GM03348 (cell line): ENCODE measurements at places on chromosomes 2 and 18.
A peak's percentile ranks its signal among the peaks of the same experiment; 100 is the strongest.

DNA sequence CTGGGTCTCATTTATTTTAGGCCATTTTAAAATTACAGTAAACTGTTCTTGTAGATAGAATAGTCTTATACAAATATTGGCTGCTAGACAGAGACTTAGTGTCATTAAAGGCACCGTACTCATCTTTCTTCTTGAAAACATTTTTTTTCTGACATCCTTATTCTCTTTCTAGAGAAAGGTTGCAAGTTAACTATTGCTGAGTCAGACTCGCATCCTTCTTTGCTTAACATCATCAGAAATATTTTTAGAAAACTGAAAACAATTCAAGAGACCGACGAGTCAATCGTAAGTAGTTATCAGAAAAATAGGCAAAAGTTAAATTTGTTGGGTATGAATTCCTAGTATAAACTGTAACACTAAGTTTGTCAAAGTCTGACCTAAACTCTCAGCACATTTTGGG is 72.2 kb downstream of the HNMT start:
- DNase-seq = no peak

- peak; percentile 27 for DNase-seq
Observed at GRCh38 chr18:76275727-76276313, 219.2 kb downstream of the ZNF516 start.

DNA sequence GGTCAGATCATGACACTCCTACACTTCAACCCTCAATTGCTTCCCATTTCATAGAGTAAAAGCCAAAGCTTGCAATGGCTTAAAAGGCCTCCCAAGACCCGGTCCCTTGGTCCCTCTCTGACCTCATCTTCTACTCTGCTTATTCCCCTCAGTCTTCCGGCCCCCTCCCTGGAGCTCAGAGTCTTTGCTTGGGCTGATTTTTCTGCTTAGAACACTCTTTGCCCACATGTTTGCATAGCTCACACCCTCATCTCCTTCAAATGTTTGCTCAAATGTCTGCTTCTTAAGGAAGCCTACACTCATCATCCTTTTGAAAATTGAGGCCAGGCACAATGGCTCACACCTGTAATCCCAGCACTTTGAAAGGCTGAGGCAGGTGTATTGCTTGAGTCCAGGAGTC is 65.6 kb upstream of the CAPN13 start:
- DNase-seq = no peak

- DNase-seq = no peak
Observed at GRCh38 chr2:135743860-135744259, 2.2 kb downstream of the UBXN4 start.

GRCh38 chr2:62114564-62114963 is 81.4 kb upstream of the B3GNT2 start:
- DNase-seq = no peak

DNA sequence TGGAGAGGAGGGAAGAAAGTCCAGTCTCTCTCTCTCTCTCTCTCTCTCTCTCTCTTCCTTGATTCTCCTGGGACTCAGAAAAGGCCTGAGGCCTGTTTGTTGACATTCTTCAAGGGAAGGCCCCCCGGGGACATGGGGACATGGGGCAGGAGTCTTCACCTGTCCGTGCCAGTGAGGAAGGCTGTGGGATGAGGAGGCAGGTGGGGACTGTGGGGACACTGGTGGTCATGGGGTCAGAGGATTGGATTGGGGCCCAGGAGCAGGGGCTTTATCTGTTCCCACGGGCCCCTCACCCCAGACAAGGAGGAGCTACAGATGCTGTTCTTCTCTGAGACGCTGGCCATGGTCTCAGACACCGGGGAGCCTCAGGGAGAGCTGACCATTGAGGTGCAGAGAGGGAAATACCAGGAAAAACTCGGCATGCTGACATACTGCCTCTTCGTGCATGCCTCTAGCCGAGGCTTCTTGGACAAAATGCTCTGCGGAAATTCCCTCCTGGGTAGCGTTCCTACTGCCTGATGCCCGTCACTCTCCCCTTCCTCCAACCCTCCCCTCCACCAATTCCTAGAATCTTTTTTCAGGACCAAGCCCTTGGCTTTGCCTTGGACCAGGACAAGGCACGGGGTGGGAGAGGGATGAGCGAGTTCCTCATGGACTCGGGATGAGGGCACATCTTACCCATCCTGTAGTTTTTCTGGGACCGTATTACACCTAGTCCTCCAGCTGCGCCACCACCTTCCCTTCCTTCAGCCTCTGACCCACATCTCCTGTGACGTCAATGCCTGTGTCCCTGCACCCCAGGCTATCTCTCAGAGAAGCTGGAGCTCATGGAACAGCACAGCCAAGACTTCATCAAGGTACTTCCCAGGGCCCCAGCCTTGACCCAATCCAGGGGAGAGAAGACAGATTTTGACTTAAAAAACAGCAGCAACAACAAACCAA is 850 bp downstream of the CATIP start:
- no peak for DNase-seq

DNA sequence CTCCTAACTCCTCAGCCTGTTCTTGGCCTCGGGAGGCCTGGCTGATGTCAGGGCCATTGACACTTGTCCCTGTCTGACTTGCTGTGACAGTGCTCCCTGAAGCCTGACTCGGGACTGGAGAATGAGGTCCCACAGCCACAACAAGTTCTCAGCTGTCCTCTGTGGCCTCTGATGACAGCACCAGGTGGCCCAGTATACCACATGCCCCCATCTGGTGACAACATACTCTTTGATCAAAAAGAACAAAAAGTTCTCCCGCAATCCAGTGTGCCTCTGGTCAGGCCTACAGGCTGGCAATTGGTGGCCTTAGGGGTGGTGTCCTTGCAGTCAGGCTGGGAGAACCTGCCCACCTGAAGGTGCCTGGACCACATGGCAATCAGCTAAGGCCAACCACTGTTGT is 102.6 kb downstream of the SEPTIN10 start:
- DNase-seq = no peak

DNA sequence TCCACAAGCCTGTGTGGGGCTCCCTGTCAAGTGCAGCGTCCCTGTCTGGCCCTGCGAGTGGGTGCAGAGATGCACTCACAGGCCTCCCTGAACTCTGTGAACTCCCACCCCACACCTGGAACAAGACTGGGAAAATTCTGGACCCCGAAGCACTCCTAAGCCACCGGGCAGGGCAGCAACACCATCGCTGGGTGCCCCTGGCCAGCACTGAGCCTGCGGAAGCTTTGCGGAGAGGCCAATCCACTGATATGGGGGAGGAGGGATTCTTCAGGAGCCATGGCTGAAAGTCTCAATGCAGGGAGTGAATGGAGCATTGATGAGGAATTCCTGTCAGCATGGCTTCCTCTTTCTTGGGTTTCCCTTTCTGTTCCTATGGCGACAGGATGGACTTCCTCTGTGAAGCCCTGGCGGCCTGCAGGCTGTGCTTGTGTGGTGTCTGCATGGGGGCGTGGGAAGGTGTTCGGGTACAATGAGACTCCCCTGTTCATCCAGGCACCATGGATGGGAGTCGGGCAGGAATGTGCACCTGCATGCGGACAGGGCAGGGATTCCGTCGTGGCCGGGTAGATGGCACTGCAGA is 15.1 kb downstream of the TRIB2 start:
- no peak for DNase-seq

DNA sequence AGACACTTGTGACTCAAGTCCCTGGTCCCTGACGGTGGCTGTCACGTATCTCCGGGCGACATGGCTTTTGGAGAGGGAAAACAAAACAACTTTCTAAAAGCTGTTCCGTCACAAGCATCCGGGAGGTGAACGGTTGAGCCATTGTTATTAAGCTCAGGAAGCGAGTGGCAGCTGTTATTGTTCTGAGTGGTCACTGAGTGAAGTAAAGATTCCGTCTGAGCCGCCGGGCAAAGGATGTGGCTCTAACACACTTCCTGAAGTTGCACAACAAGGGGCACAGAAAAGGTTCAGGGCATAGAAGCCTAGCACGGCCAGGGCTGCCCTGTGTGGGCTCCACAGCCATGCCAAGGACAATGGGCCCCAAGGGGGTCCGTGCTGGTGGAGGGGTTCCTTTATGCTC is 24.3 kb downstream of the INPP5D start:
- no peak for DNase-seq

- peak; percentile 36 for DNase-seq
Observed at GRCh38 chr18:28999726-29000125, 822.8 kb upstream of the CDH2 start.

- DNase-seq = no peak
Observed at GRCh38 chr2:233209117-233209532, 42.3 kb upstream of the ATG16L1 start.

DNA sequence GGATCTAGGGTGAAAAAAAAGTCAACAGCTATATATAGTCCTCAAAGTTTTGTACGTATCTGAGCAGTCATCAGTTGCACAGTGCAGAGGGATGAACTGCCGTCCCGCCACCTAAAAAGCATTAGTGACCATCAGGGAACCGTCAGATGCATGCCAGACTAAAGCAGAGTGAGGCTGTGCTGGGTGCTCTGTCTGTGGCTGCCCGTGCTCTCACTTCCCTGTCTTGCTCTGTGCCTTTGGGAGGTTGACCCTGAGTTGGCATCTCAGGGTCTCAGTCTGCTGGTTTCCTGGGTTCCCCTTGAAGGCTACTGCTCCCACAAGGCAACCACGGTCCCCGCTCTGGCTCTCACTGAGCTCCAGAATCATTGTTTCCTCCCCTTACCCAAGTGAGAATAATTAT is 11.1 kb downstream of the CLUL1 start:
- DNase-seq = no peak

DNA sequence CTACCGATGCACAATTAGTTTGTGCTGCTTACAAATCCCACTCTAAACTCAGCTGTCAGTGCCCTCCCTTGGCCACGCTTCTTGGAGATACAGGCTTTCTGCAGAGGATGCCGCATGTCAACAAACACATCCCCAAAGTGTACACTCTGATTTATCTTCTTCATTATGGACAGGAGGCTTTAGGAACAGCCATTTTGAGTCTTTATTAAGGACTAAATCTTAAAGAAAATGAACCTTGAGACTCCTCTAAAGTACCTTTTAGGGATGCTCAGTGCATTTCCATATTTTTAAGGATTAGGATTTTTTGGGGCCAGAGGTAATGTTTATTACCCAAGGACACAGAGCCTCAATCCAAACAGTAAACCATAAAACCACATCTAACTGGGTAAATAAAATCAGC is 6.0 kb downstream of the EDAR start:
- no peak for DNase-seq

GRCh38 chr2:46431481-46432235 is 47.7 kb upstream of the TMEM247 start:
- DNase-seq = peak; percentile 34

GRCh38 chr2:185802926-185803325 is 64.3 kb downstream of the FSIP2 start:
- DNase-seq = no peak

DNA sequence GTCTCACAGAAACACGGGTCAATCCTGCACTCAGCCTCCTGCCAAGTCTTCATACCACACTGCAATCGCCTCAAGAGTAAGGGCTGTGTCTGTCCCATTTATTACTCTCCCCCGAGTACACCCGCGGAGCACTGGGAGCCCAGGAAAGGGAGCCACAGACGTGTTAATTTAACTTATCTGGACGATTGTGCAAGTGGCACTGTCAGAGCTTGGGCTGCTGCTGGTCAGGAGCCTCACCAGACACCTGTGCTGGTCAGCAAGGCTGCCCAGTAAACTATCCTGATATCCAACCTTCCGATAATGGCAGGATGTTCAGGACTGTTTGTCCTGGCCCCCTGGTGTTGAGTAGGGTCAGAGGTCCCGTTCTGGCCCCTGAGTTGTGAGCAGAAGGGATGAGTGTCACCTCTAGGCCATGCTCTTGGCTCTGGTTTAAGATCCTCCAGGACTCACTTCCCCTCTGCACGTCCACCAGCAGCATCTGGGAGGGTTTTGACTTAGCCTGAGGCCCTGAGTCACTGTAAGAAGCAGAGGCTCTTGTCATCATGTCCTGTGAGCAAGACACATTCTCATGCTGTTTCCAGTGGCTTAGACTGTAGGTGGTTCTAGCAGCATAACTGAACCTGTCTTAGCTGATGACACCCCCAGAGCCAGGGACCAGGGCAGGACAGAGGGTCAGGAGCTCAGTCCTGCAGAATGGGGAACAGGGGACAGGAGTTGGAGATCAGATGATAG is 82.5 kb upstream of the ARL4C start:
- peak; percentile 29 for DNase-seq

DNA sequence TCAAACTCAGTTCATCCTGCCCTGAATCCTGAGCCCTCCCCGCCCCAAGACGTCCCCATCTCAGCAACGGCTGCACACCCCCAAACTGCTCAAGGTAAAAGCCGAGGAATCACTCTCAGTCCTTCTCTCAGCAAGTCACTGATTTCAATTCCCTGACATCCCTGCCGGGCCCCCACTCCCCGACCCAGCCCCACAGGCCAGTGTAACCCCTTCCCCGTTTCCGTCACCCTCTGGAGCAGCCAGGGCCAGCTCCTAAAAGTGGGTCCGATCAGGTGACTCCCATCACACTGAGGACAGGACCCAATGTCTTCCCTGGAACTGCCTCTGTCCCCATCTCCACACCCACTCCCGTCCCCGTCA is 20.5 kb downstream of the SNORC start:
- no peak for DNase-seq

DNA sequence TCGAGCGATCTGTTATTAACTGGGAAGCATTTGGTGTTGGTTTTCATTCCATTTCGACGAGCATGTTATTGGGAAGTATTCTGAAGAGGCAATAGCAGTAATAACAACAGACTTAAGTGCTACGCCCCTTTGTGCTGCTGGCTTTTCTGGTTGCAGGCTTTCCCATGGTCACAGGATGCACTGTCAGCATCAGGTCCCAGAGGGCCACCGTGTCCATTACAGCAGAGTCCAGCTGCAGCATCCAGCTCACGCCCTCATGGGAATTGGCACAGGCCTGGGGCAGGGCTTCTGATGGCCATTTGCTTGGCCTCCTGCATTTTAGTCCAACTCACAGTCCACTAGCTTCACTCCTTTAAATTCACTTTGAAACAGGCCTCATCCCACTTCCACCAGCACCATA is 44.4 kb downstream of the BCL2L11 start:
- DNase-seq = no peak

GRCh38 chr2:96354492-96354891 is 18.9 kb downstream of the NCAPH start:
- no peak for DNase-seq

DNA sequence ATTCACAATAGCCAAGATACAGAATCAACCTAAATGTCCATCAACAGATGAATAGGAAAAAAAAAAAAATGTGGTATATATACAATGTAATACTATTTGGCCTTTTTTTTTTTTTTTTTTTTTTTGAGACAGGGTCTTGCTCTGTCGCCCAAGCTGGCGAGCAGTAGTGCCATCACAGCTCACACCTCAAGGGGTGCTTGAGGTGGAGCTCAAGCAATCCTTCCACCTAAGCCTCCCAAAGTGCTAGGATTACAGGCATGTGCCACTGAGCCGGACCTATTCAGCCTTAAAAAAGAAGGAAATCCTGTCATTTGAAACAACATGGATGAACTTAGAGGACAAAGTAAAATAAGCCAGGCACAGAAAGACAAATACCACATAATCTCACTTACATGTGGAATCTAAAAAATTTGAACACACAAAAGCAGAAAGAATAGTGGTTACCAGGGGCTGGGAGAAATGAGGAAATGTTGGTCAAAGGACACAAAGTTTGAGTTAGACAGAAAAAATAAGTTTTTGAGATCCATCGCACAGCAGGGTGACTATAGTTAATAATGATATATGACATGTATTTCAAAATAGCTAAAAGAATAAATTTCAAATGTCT is 26.0 kb downstream of the TLK1 start:
- no peak for DNase-seq
